ENCODE measurements at places on chromosomes 4 and X. TPM values are rescaled to one million over a fixed set of nuclear protein-coding genes. Genes with fewer than 3 reads are reported as not detected.

DNA sequence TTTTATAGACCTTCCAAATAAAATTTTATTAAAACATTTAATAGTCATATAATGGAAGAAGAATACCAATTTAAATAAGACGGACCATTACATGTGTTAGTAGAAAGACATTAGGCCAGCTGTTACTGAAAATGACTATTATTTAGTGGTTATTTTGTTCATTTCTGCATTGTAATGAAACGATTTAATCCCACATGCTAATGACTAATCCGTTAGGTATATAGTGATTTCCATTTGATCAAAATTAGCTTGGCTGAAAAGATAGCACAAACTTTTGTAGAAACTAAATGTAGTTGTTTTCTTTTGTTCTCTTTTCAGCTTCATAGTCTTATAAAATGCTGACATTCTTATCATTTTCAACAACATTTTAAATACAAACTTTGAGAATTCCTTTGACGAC, 556.1 kb upstream of the TENM3 start:
- DNase-seq, result no peak

DNA sequence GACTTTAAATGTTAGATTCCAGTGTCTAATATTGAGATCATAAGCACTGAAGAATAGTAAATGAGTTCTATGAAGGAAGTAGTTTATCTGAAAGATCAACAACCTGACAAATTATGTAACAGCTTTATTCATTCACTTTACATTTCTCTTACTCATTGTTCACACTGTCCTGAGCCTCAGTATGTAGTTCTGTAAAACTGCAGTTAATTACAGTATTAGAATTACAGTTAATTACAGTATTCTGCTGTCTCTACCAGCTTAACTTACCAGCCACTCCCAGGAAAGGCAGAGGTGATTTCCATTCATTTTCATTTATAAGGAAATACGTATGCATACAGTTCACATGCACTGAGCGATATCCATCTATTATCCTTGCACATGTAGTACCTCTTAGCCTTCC, 32.7 kb downstream of the NFKB1 start:
- no peak for DNase-seq

DNA sequence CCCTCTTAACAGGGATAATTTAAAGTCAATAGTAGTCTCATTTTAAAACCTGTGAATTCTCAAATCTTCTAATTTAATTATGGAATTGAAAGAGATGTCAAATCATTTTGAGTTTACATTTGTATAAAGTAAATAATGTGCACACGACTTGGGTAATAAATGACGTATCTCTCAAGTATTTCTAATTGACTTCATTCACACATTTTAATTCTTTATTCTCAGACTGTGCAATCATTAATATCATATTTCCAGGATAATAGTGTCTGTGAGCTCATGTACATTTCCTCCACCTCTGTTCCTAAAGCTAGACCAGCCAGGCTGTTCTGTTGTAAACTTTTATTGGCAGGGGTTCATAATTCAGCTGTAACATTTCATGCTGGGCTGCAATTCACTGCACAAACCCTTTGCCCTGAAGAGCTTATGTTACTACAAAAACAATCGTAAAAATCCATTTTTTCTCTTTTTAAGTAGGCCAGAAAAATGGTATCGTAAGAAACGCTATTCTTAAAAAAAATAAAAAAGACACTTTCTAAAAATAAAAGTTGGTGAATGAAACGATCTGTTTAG, 1103.1 kb upstream of the TENM3 start:
- no peak for DNase-seq

GRCh38 chrX:45794995-45795337, 594.3 kb upstream of the DIPK2B start:
- no peak for DNase-seq

- DNase-seq, result no peak
Observed at GRCh38 chr4:98448908-98449307, 187.7 kb downstream of the RAP1GDS1 start.

- DNase-seq, result no peak
Observed at GRCh38 chrX:15930585-15930984, 76.0 kb upstream of the AP1S2 start.

DNA sequence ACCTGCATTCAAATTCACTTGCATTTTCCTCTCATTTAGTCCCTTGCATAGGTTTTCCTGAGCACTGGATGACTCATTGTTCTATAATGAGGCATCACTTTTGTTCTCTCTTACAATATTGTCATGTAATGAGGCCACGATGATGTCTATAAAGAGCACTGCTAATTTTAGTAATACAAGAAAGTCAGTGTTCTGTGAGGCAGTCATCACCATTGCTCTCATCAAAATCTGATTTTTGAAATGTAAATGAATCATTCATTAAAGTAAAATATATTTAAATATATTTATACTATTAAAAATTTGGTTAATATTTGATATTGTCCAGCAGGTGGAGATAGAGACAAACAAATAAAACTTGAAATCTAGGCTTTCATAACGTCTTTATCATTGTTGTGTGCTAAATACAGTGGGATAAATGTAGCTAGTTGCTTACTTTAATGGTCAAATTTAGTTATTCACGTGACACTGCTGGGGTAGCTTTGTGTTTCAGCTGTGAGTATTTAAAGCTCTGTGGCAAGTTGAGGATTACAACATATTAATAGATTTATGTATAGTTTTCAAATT, 15.4 kb downstream of the HMGB2 start:
- DNase-seq, result no peak

The GAGE12F gene
- not detected for total RNA-seq

The GCNA gene
- total RNA-seq, result 1.4 TPM

The PHOX2B gene
- total RNA-seq, result not detected

The ACE2 gene
- 113 TPM for total RNA-seq

The RAI2 gene
- total RNA-seq, result 37.5 TPM
